ENCODE measurements at places on chromosomes 1 and 21.

- DNase-seq, result no peak
Observed at GRCh38 chr1:28898405-28898881, 15.9 kb upstream of the EPB41 start.

DNA sequence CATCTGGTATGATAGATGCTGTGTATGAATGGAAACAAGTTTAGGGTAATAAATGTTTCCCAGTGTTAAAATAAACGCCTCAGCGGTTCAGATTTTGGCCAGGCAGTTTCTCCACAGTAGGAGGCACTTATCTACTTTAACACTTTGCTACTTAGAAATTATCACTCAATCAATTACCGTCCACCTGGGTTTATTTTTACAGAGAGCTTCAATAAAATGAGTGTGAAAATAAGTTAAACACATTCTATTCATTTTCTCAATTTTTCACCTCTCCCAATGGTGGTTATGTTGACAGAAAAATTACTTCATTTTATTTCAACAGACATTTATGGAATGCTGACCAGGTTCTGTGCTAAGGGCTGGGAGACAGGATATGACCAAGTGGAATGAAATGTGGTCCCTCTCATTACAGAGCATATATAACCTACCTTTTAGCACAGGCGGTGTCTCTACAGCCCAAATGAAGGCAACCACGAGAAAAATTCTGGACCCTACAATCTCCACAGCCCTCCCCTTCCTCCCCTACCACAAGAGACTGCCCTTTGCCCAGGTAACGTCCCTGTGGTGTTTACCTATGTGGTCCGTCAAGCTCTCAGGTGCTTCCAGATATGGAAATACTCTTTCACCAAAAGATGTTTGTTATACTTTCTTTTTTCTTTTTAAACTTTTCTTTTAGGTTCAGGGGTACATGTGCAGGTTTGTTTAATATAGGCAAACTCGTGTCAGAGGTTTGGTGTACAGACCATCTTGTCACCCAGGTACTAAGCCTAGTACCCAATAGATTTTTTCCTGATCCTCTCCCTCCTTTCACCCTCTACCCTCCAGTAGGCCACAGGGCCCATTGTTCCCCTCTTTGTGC, 105.5 kb downstream of the HLCS start:
- DNase-seq, result no peak

- DNase-seq, result no peak
Observed at GRCh38 chr21:42515708-42516502, 2.3 kb downstream of the SLC37A1 start.

- no peak for DNase-seq
Observed at GRCh38 chr1:111739925-111740765, 950 bp upstream of the INKA2 start.

DNA sequence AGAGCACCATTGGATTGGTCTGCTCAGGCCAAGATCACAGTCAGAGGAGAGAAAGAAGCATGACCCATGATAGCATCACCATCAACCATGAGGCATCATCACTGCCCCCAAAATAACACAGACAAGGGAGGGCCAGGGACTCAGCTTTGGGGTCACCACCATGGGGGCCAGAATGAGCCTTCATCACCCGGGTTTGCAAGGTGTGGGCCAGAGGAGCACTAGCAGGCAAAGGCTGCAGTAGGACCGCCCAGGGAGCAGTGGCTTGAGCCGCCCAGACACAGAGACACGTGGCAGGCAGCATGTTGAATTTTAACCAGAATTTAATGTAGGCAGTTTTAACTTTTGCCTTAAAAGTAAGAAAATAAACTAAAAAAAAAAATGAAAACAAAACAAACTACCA, 53.7 kb upstream of the TMPRSS2 start:
- no peak for DNase-seq

GRCh38 chr1:165885305-165885694, 57.9 kb downstream of the UCK2 start:
- DNase-seq, result no peak

DNA sequence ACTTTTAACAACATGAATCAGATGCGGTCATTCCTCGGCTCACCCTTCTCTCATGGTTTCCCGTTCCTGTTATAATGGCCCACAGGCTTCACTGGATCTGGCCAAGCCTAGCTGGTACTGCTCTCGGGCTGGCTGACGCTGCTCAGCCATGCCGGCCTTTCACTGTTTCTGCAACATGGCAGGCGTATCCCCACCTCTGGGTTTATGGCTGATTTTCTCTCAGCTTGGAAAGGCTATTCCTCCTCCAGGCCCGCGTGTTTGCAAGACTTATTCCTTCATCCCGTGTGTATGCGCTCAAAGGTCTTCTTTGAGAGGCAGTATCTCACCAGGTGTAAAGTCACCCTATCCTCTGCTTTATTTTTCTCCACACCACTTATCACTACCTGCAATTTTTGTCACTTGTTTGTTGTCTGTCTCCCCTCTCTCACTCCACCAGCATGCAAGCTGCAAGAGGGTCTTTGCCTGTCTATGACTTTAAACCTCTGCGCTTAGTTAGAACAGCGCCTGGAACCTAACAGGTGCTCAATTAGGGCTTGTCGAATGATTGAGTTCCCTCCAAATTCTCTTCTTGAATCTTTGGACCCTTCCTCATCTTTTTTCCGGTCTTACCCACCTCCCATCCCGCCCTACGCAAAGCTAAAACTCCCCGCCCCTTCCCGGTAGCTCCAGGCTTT, 491 bp upstream of the RAP1A start:
- no peak for DNase-seq

DNA sequence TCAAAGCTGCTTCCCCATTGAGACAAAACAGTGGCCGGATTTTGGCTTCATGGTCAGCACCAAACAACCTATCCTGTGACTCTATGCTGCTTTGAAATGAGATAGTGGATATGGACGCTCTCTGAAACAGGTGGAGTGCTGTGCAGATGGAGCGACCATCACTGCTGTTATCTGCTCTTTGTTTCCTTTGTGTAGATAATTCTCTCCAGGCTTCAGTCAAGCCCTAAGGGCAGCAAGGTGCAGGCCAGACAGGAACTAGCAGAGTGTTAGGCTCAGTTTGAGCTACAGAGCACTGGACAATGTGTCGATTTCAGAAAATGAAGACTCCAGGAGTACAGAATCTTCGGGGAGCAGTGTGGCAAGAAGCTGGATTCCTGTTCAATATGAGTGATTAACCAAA, 4.8 kb upstream of the IRF6 start:
- DNase-seq, result no peak

- no peak for DNase-seq
Observed at GRCh38 chr1:242083742-242084141, 84.8 kb upstream of the MAP1LC3C start.

DNA sequence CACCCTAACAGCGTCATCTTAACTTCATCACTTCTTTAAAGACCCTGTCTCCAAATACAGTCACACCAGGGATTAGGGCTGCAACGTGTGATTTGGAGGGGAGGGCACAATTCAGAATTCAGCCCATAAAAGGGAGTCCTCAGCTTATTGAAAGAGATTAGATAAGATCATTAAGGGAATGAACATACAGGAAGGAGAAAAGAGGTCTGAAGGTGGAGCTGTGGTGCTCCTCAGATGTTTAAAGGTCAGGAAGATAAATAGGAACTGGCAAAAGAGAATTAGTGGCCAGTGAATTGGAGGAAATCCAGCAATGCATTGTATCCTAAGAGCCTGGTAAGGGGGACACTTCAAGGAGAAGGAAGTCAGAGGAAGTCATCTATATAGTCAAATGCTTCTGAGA, 113.5 kb downstream of the PROX1 start:
- no peak for DNase-seq

- no peak for DNase-seq
Observed at GRCh38 chr1:42305639-42306038, 29.4 kb downstream of the FOXJ3 start.

DNA sequence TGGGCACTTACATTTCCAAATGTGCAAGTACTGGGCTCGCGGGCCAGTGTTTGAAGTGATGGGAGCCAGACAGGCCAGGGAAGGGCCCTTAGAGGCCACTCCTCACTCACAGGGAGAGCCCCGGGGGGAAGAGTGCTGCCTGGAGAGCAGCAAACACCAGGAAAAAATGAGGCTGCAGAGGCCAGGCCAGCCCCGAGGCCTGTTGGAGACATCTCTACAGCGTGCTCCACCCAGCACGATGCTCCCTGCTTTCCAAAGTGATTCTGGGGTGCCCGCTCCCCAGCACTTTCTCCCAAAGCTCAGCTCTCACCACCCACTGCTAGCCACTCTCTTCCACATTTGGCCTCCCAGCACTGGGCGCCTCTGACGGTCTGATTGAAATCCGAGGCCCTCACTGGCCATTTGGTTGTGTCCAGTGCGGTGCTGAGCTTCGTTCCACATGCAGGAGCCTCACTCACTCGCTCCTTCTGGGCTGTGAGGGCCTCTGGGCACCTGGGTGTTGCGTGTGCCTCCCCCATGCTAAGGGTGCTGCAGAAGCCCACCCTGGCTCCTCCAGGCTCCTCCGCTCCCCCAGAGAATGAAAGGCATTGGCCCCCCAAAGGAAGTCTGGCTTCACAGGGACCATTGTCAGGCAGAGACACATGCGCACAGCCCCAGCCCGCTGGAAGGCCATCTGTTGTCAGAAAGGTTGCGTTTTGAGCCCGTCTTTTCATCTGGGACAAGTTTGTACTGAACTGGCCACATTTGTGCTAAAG, 385.4 kb upstream of the VAMP3 start:
- DNase-seq, result no peak

GRCh38 chr21:19608101-19608621, 1204.6 kb upstream of the TMPRSS15 start:
- no peak for DNase-seq
